Lung (tissue), 17 donors: ENCODE measurements at places on chromosomes 7 and 10. TPM values are rescaled to one million over a fixed set of nuclear protein-coding genes. Genes with fewer than 3 reads are reported as not detected.

Gene CCL24
- total RNA-seq = 4.8 TPM

DNA sequence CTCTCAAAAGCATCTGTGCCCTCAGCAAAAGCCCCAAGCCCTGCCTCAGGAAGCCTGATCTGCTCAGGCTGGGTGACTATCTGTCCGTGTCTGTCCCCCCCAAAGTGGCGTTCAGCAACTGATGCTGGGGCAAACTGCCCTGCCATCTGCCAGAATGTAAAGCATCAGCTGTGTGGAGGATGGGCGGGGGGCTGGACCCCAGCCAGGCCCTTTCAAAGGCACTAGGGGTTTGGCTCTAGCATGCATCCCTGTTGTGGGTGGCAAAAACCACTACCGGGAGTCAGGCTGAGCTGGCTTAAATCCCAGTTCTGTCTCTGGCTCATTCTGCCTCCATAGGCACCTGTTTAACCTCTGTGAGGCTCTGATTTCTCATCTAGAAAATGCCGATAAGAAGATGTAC lies 35.5 kb downstream of the GPRIN2 start:
- peak; percentile 24 for DNase-seq

Gene DYDC2
- total RNA-seq = 8.6 TPM

Gene HHEX
- total RNA-seq = 16.8 TPM

GRCh38 chr10:44422570-44423101 lies 37.7 kb upstream of the CXCL12 start:
- peak; percentile 45 for DNase-seq

DNA sequence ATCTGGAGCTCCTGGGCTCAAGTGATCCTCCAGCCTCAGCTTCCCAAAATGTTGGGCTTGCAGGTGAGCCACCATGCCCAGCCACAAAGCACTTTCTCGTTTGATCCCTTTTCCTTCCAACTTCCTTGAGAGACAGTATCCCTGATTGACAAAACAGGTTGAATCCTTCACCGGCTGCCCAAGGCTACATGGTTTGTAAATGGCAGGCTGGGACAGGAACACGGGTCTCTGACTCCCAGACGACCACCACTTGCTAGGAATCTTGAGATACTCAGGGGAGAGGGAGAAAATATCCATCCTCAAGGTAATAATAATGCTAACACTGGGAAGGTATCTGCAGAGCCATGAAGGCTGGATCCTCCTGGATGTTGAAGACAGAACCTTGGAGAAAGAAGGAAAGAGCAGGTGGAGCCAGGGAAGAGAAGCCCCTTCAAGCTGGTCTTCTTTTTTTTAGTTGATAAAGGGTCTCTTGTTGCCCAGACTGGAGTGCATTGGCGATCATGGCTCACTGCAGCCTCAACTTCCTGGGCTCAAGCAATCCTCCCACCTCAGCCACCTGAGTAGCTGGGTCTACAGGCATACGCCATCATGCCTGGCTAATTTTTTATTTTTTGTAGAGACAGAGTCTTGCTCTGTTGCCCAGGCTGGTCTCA lies 19.8 kb downstream of the MMRN2 start:
- DNase-seq = no peak

Gene ENTPD7
- 14.6 TPM for total RNA-seq

DNA sequence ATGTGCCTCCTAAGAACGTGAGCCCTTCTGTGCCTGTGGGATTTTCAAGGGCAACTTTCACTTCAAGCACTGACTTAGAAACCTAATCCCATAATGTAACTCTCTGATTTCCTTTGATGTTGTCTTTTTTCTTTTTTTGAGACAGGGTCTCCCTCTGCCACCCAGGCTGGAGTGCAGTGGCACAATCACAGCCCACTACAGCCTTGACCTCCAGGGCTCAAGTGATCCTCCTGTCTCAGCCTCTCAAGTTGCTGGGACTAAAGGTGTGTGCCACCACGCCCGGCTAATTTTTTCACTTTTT lies 64.4 kb upstream of the GSDME start:
- no peak for DNase-seq

Gene MMD2
- not detected for total RNA-seq
